Activated CD4-positive, alpha-beta T cell treated with anti-CD3 and anti-CD28 coated beads for 4 hours (primary cell): ENCODE measurements at places on chromosomes 4 and X.

GRCh38 chr4:5033281-5033841 is 14.1 kb upstream of the CYTL1 start:
- no peak for DNase-seq

DNA sequence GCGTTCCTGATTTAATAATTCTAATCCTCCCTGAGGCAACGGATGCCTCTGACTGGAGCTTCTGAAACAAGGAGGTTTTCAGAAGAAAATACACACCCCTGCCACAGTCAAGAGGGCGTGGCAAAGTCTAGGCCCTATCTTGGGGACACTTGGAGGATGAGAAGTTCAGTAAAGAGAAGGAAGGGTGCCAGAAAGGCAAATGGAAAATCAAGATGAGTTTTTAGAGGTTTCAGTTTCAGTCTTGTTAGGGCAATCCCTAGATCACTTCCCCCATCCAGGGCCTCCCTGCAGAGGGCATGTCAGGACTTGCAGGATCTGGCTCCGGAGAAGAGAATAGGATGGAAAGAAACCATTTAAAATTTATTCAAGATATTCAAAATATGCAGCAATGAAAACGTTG is 28.5 kb upstream of the FGF2 start:
- DNase-seq = no peak

- DNase-seq = no peak
Observed at GRCh38 chr4:44662623-44663005, 11.2 kb upstream of the YIPF7 start.

DNA sequence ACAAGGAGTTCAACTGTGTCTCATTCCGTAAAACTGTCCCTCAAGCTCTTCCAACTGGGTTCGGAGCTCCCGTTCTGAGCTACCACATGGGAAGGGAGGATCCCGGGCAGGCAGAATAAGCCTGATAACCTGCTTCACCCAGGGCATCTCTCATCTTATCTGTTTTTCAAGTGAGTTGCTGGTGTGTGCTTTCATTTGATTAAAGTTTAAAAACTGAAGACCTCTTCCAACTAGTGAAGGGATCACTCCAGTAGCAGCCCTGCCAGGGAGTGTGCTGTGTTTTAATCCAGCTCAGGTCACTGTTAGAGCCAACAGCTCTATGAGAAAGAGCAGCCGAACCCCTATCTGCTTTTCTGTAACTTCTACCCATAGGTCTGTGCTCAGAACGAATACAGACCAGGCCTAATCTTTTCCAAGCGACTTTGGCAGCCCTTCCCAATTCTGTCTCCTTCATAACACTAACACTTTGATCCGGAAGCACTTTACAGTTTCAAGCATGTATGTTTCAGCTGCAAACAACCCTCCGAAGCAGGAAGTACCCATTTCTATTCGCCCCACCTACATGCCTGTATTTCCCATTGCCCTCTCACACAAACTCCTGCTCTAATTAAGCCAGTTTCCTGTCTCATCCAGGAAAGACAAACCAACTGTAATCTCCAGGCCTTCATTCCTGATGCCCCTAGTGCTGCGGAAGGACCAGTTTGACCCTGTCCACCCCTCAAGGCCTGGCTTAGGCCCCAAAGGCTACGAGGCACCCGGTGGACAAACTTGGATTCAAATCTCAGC is 60.9 kb downstream of the IRF2 start:
- DNase-seq = no peak

- DNase-seq = no peak
Observed at GRCh38 chr4:168259096-168259495, 59.5 kb downstream of the DDX60 start.

GRCh38 chrX:107117993-107118321 is 665 bp downstream of the RBM41 start:
- DNase-seq = no peak

DNA sequence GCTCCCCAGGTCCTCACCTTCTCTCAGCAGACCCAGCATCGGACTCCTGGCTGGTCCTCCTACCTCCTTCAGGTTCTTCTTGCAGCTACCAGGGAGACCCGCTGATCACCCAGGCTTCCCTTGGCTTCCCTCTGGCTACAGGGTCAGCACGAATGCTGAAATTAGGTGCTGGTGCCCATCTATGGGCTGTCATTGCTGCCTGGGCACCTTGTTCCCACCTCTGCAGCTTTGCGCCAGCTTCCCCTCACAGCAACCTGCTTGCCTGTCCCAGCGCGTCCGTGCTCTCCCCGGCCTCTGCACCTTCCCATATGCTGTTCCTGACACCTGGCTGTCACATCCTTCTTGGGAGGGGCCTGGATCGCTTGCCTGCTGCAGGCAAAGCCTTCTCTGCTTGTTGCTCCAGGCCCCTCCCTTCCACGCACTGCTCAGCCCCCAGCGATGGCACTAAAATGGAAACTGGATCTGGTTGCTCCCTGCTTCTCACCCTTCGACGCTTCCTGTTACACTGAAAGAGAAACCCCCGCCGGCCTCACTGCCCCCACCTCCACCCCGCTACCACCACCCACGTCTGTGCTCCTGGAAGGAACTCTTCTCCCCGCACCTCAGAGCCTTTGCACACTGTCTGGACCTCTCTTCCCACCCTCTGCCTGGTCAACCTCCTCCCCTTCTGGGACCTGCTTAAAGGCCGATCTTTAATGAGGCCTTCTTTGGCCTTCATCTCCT is 22.2 kb downstream of the C4orf50 start:
- DNase-seq = no peak

GRCh38 chrX:136652822-136653723 is 5.1 kb downstream of the CD40LG start:
- no peak for DNase-seq

DNA sequence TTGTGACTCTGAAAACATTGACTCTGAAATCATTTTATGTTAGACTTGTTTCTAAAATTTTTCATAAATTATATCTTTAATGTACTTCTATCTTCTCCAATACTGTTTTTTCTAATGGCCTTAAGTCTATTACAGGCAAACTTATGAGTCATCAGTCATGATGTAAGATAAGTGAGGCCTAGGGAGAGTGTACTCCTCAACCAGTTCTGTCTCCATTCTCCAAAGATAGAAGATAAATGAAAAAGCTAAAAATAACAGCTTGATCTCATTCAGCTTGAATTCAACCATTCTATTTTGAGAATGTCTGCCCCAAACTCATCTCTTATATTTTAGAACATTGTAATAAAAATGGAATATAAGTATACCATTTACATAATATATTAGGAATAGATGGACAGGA is 34.5 kb downstream of the STBD1 start:
- DNase-seq = no peak

GRCh38 chrX:3940000-3940610 is 226.7 kb upstream of the PRKX start:
- DNase-seq = no peak

GRCh38 chr4:110510955-110511544 is 35.1 kb downstream of the ENPEP start:
- DNase-seq = no peak

DNA sequence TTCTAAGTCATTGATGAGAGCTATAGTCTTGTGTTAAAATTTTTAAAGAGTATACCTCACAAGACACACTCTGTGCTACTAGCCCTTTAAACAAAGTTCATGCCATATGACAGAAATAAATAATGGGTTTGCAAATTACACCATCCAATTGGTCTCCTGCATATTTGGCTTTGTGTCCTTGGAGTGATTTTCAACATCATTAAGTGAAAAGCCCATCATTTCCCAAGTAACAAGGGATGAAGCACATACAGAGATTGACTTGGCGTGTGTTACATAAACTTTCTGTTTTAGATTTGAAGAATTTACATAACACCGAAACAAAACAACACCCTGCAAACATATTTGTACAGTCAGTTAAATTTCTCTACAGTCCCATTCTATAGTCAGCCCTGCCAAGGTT is 216.9 kb upstream of the NEIL3 start:
- DNase-seq = no peak

DNA sequence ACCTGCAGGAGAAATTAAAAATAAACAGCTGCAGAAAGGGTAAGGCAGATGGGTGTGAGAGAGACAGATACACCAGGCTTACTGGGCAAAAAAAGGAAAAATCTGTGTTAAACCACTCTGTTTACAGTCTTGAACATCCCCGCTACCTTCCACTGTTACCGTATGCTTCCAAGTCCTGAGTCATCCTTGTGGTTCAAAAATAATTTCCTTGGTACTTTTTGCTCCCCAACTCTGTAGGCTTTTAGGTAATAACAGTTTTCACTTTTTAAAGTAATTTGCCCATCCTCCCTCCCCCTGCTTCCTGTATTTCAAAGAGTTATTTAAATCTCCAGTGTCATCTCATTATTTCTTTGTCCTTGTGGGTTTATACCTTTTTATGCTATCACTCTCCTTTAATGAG is 210.1 kb upstream of the FAT4 start:
- DNase-seq = no peak

DNA sequence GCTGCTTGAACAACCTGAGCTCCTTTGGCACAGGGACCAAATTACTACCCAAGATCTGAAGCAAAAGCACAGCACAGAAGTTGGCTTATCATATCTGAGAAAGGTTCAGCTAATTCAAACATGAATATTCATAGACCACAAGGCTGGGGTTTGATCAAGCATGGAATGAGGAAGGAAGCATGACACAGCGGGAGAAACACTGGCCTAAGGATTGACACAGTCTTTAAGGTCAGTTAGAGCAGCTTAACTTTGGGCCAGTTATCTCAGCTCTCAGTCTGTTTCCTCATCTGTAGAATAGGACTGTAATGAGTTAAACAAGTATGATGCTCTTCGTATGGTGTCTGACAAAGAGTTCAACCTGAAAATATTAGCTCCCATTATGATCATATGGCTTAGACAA is 88.5 kb upstream of the CBR4 start:
- DNase-seq = no peak

GRCh38 chr4:8544741-8545438 is 35.3 kb upstream of the GPR78 start:
- DNase-seq = no peak
